ENCODE measurements at places on chromosomes 2 and 18. TPM values are rescaled to one million over a fixed set of nuclear protein-coding genes. Genes with fewer than 3 reads are reported as not detected.

DNA sequence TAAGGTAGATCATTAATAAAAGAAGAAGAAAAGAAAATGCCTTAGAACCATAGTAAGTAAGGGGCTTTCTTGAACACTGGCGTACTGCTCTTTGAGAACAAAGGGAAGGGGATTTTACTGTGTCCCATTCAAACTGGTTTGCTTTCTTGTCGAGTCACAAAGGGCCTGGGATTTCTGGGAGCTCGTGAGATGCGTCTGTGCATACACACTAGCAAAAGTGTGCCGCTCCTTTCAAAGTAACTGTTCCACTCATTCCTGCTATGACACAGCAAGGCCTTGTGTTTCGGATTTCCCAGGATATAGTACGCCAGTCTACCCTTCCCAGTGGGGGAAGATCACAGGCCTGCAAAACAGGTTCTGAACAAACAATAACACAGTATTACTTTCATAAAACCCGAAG, 93.0 kb downstream of the KCTD18 start:
- peaks cover 70% of the 10 kb centered on the region for H3K36me3 ChIP-seq
- no peak for DNase-seq
- H3K27ac ChIP-seq, result peak overlapping the region; percentile 33

DNA sequence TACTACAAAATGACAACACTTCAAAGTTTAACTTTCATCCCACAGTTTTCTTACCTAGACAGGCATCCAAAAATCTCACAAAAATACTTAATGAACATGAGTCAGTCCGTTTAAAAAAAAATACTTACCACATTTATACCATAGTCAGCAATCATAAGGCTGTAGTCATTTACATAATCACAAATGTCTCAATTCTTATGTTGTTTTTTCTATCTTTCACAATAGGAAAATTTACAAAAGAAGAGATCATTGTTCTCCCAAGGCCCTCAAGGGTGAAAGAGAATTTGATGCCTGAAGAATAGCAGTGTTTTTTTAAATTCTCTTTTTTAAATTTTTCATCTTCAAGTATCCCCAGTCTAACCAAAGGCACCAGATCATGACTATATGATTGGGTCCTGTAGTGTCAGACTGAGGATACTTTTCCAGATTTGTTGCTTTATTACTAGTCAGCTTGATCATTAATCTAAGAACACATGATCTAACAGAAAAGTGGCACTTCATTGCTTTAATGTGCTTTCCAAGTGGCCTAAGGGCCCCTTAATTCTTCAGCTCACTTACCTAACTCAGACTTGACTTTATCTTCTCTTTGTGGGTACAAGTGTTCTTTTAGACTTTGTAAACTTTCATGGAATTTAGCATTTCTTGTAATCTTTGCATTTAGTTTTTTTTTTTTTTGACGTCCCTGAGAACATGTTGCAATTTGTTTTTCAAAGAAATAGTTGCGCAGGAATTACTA, 4.7 kb downstream of the SCYGR5 start:
- H3K27ac ChIP-seq, result no peak overlapping the region
- H3K27me3 ChIP-seq, result no peaks in the 10 kb centered on the region
- no peak for DNase-seq
- no peaks in the 10 kb centered on the region for H3K36me3 ChIP-seq
- no peak overlapping the region for H3K4me3 ChIP-seq
- no peaks in the 10 kb centered on the region for H3K4me1 ChIP-seq

GRCh38 chr2:28505361-28505760, 9.5 kb downstream of the PLB1 start:
- no peak overlapping the region for H3K4me3 ChIP-seq
- no peak for DNase-seq
- no peaks in the 10 kb centered on the region for H3K27me3 ChIP-seq

- H3K27ac ChIP-seq, result no peak overlapping the region
- no peak overlapping the region for H3K4me3 ChIP-seq
- no peaks in the 10 kb centered on the region for H3K4me1 ChIP-seq
- no peaks in the 10 kb centered on the region for H3K27me3 ChIP-seq
These were observed 50.8 kb upstream of the CWC22 start for GRCh38 chr2:180057706-180058412.

DNA sequence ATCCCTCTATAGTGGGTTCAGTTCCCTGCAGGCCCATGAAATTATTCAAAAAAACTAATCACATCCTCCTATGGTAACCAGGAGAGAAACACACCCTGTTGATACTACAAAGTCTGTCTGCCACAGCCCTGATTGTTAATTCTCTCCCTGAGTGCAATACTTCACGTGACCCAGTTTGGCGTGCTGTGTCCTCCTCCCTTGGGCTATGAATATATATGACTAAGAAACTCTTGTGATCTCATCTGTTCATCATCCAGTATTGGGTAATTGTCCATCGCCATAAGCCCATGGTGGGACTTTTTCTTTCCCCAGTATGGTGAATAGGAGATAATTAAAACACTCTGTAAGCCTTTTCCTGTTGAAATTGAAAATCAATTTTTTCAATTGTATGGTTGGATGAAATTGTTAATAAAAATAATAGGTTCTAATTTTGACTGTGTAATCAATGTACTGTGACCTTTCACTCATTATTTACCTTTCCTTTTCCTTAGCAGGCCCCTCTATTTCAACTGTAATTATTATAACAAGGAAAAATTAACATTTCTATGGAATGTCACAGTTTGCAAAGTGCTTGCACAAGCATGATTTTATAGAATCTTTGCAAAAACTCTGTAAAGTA, 1822.6 kb downstream of the SUCLG1 start:
- H3K36me3 ChIP-seq, result no peaks in the 10 kb centered on the region
- H3K4me1 ChIP-seq, result no peaks in the 10 kb centered on the region
- H3K27ac ChIP-seq, result no peak overlapping the region
- no peaks in the 10 kb centered on the region for H3K27me3 ChIP-seq
- DNase-seq, result peak; percentile 17

GRCh38 chr2:200408428-200409316, 101.2 kb downstream of the KCTD18 start:
- peak overlapping the region; percentile 27 for H3K4me3 ChIP-seq
- H3K4me1 ChIP-seq, result peaks cover 66% of the 10 kb centered on the region
- DNase-seq, result peak; percentile 87
- H3K27ac ChIP-seq, result peak overlapping the region; percentile 99
- no peaks in the 10 kb centered on the region for H3K27me3 ChIP-seq
- peaks cover 46% of the 10 kb centered on the region for H3K36me3 ChIP-seq

GRCh38 chr2:43276962-43277391, 50.6 kb upstream of the ZFP36L2 start:
- H3K27ac ChIP-seq, result no peak overlapping the region
- H3K36me3 ChIP-seq, result peaks cover under 1% of the 10 kb centered on the region
- peaks cover 19% of the 10 kb centered on the region for H3K4me1 ChIP-seq

DNA sequence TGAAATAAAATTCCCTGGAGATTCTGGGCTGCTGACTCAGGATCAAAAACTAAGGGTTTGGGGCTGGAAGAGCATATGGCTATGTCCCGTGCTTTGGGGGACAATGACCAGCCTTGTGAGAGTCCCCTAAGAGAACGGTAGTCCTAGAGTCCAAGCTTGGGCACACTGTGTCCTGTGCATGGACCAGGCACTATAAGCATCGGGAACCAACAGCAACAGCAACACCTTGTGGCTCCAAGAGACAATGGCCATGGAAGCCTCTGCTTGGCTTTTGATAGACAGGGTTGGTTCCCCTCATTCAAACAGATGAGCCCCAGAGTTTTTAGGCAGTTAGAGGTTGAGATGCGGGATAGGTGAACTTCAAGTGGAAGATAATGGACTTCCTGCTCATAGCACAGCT, 294.4 kb upstream of the CHAC2 start:
- no peaks in the 10 kb centered on the region for H3K36me3 ChIP-seq
- H3K27ac ChIP-seq, result no peak overlapping the region
- peaks cover 41% of the 10 kb centered on the region for H3K4me1 ChIP-seq
- no peak overlapping the region for H3K4me3 ChIP-seq
- no peaks in the 10 kb centered on the region for H3K27me3 ChIP-seq

GRCh38 chr2:128269990-128270671, 48.5 kb downstream of the HS6ST1 start:
- H3K4me1 ChIP-seq, result no peaks in the 10 kb centered on the region
- no peak overlapping the region for H3K4me3 ChIP-seq

KIF1A gene
- 0.40 TPM for total RNA-seq

COLEC11 gene
- total RNA-seq, result 0.44 TPM

CRYBA2 gene
- total RNA-seq, result 6.4 TPM

MZT2B gene
- total RNA-seq, result 502 TPM

POTEF gene
- total RNA-seq, result not detected

MAP4K4 gene
- 133 TPM for total RNA-seq

Measured in PC-3 (cell line).